Left hindlimb (tissue), 1 donor: ENCODE measurements at places on chromosomes 6 and 20.

DNA sequence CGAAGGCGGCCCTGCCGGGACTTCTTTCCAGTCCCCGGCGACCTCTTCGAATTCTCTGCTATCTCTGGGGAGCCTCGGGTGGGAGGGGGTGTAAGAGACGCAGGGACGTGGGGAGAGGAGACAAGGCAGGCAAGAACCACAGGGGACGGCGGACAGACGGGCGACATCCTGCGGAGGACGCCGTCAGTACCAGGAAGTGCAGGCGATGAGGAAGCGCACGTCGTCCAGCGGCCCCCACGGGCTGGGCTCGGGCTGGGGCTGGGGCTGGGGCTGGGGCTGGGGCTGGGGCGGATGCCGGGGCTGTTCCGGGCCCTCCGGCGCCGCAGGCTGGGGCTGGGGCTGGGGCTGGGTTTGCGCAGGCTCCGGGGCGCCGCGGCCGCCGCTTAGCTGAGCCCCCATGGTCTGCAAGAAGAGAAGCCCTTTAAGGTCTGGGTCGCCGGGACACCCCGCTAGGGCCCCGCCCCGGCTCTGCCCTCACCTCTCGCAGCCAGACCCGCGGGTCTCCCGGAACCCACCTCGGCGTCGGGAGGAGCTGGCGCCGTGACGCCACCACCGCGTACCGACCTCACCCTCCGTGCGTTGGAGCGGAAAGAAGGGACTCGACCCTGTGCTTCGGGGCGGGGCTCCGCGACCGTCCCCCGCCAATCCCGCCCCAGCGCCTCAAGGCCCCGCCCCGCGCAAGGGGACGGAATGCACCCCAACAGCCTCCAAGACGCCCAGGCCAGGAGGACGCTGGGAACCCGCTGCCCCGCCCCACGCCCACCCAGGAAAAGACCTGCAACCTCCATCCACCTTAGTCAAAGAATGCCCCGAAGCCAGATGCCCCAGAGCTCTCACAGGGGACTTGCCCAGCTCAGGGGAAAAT, at the start of gene MMP24OS:
Gene MMP24OS (minus strand): TSS at position 592 of the 865 bp plus-strand sequence. CDS start 193 bp downstream, at position 399.
- DNase-seq, result peak; percentile 91

- DNase-seq, result no peak
Observed at GRCh38 chr6:143241111-143241510, 180.4 kb downstream of the AIG1 start.

DNA sequence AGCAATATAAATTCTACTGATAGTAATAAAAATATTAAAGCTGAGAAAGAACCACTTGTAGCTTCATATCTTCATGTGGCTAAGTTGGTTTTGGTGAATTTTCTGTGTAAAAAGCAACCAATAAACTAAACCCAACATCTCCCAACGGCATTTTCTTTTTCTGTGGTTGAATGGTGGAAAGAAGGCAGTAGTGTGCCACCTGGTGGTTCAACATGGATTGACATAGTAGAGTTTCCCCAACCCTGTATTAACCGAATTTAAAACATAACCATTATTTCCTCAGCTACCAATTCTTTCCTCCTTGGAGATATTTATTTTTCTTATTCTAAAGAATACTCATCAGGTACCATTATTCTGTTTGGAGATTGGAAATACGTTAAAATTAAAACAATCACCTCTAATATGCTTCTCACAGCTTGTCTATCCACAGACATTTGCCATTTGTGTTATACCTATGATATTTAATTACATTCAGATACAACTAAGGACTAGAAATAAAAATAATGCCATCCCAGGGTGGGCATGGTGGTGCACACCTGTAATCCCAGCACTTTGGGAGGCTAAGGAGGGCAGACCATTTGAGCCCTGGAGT, 117.1 kb upstream of the EEF1E1 start:
- DNase-seq, result no peak

- no peak for DNase-seq
Observed at GRCh38 chr20:54429364-54429763, 46.0 kb upstream of the DOK5 start.

DNA sequence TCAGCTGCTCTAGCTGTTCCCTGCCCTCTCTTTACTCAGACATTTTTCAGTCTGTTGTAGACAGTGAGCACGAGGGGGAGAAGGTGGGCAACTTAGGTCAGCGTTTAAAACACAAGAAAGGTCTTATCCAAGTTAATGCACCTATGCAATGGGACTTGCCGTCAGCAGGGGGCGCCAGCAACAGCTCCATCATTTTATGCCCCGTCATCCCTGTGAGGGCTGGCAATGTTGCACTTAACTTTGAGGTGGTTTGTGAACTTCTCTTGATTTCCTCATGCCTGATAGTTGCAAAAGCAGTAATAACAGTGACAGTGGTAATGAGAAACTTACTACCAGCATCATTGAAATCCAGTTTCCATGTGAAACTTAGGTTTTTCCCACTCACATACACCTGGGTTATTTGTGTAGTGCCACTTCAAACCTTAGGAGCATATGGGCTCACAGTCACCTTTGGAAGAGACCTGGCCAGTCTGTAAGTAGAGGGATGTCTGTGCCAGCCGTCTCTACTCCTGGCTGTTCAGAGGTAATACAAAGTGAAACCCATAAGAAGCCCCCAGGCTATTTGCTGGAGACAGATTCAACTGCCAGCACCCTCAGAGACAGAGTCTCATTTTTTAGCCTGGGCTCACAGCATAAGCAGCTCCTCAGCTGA, 44.9 kb upstream of the ID1 start:
- no peak for DNase-seq

- no peak for DNase-seq
Observed at GRCh38 chr6:15763837-15764236, 101.0 kb upstream of the DTNBP1 start.

DNA sequence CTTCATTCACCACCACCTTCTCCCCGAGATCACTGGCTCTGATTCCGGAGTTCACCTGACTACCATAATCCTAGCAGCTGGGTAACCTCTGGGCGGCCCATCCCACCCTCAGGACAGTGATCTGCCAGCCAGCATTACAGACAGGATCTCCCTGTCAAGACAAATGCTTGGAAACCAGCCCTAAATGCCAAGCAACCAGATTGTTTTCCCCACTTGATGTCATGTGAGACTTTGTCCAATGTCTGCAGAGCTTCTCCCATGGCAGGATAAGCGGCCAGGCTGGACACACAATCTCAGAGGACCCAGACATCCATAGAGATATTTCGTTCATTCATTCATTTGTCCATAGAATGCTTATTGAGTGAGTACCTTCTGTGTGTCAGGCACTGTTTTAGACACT, 32.5 kb downstream of the PDYN start:
- no peak for DNase-seq

DNA sequence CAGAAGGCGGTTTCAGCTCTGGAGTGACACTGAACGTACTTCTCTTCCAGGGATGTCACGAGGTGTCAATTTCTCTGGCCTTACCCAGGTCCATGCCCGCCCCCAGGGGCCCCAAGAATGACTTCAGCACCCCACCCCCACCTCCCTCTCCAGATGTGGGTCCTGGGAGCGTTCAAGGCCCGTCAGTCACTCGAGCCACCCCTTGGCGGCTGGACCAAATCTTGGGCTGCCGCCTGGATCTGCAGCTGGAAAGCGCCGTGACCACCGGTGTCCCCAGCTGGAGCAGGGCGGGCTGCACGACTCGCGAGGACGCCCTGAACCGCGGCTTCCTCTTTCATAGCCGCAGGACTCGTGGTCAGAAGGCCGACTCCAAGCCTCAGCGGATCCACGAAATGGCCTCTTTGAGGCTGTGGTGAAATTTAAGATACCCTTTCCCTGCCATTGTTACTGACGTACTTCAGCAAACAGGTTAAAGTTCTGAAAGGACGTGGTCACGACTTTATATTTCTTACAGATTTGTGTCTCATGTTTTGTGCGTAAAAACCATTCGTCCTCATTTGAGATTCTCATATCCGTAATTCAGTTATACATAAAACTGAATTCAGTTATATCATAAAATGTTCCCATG, 29.3 kb downstream of the TRIM38 start:
- DNase-seq, result peak; percentile 88

DNA sequence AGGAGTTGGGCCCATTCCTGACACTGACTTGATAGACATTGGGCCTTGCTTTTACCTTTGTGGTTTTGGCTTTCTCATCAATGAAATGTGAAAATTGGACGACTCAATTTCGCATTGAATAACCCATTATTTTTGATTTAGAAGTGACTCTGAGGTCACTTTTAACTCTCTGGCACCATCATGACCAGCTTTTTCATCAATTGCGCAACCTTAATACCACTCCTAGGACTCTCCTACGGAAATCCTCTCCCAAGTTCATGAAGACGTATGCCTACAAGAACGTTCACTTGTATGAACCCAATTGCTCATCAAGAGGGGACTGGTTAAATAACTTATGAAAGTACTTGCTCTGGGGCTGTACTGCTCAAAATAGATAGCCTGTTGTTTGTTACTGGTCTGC, 86.7 kb upstream of the CHD6 start:
- DNase-seq, result no peak

GRCh38 chr6:95365454-95365853, 211.9 kb upstream of the MANEA start:
- no peak for DNase-seq
